NCI-H1930 (cell line): ENCODE measurements at places on chromosomes 5 and 9.

DNA sequence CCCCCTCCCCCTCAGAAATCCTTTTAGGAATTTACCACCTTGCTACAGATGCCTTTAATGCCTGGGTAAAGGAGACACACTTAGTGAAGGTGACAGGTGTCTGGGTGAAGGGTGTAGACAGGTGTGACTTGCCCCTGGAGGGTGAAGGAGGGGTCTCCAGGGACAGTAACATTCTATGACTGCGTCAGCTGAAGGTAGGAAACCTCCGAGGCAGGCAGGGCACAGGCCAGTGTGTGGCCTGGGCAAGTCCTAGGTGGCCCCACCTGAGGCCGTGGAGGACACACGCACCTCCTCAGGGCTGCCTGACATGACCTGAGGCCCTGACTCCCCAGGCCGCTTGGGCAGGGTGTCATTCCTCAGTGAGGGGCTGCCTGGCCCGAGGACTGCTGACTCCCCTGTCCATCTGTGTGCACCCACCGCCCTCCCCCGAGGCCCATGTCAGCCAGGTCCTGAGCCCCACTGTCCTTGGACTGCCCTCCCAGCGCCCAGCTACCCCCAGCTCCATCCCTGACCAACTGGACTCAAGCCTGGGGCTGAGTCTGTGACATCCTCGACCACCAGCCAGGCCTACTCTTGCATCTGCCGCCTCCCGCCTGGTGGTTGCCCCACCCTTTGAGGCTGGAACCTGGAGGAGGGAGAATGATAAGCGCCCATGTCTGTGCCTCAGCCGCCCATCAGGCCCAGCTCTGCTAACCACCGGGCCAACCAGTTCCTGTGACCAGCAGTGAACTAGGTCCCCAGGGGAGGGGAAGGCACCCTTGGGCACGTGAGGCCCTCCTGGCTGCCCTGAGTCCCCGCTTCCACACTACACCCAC is 18.4 kb downstream of the CARD19 start:
- DNase-seq = no peak

- DNase-seq = no peak
Measured at GRCh38 chr9:131419026-131419614, 25.2 kb downstream of the PRRC2B start.

DNA sequence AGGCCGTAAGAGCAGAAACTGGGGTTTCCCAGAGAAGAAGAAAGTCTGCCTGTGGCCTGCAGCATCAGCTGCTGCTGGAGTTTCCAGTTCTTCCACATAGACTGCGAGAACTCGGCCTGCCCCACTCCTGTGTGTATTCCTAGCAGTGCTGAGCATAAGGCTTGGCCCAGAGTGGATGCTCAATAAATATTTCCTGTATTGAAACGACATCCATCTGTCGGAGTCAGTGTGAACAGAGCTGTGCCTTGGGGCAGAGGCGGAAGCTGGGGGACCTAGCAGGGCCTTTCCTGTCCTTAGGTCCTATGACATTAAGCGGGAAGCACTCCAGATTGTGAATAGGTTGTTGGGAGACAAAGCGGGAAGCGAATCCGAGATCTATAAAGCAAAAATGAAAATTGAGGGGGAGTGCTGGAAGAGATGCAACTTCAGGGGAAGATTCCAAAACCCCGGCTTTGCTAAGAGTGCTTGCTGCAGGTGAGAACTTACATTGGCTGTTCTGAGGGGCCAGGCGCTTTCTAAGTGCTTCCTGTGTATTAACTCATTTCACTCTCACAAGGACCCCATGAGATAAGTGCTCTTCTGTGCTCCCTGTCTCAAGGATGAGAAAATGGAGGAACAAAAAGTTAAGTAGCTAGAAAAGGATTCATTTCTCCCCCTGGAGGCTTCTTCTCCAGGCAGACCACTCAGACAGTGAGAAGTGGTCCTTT is 76.1 kb upstream of the CXCL14 start:
- no peak for DNase-seq

DNA sequence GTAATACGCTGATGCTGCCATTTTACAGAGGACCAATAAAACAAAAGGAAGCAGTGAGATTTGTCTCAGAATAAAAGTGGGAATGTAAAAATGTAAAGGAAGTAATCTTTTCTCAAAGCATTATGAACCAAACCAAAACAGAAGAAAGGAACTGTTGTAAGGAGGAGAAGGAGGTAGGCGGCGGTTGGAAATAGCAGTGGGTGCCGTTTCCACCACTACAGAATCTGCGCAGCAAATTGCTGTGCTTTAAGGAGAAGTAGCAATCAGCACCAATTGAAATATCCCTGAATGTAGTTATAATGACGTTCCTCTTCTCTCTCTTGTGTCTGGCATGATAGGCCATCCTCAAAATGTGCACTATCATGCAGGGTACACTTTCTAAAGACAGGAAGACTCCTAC is 455.1 kb upstream of the TLE4 start:
- DNase-seq = no peak

GRCh38 chr9:113737517-113738271 is 138.4 kb upstream of the ZNF618 start:
- peak; percentile 44 for DNase-seq
